Fibroblast of skin of right biceps (primary cell): ENCODE measurements at places on chromosomes 6 and 20.
A peak's percentile ranks its signal among the peaks of the same experiment; 100 is the strongest.

GRCh38 chr6:105014954-105015353 is 58.0 kb downstream of the LIN28B start:
- no peak for DNase-seq

GRCh38 chr6:25489399-25489798 is 162.6 kb upstream of the SCGN start:
- DNase-seq = no peak

DNA sequence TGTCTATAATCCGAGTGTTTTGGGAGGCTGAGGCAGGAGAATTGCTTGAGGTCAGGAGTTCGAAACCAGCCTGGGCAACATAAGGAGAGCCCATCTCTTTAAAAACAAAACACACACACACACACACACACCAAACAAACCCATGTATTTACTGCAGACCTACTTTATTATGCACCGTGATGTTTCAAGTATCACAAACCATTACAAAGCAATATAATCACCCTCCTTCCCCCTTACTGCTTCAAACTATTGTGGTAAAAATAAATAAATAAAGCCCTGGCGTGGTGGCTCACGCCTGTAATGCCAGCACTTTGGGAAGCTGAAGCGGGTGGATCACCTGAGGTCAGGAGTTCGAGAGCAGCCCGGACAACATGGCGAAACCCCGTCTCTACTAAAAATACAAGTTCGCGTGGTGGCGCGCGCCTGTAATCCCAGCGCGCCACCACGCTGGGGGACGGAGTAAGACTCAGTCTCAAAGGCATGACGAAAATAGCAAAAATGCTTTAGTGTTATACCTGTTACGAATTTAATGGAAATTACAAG is 1.5 kb downstream of the TBCC start:
- DNase-seq = no peak

- peak; percentile 53 for DNase-seq
Observed at GRCh38 chr6:47146431-47147174, 104.5 kb upstream of the ADGRF1 start.

- peak; percentile 10 for DNase-seq
Observed at GRCh38 chr20:60632391-60633262, 619.4 kb upstream of the CDH4 start.

GRCh38 chr6:31180500-31180899 is 10.0 kb upstream of the POU5F1 start:
- peak; percentile 81 for DNase-seq

DNA sequence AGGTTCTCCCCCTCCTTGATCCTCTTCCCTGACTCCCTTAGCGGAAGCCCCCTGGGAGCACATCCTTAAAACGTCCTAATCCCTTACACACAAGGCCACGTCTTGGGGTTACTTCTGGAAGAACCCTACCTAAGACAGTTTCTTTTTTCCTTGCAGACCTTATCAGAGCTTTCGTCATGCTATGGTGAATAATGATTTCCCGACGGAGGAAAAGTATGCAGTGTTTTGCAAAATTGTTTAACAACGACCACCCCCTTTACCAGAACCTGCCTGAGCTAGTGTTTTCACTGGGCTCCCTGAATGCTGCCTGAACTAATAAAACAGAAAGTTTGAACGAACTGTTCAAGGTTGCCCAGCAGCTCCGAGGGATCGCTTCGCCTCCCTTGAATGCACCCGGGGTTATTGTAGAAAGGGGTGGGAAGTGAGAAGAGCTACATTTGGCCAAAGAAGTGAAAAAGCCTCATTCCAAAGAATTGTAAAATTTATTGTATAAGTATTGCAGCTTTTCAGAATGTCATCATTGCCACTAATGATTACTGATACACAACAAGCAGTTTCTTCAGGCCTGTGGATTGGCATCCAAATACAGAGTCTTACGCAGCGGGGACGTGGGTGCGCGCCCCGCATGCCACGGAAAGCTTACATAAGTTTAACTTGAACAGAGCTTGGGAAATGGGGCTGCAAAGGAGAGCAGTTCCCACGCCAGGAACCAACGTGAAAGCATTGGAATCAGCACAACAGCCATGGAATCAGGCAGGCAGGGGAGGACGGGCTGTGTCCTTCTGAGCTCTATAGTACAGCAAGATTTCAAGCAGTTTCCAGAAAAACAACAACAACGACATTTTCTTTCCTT is 27.9 kb upstream of the ZBP1 start:
- DNase-seq = no peak

GRCh38 chr20:10481676-10482075 is 46.6 kb downstream of the SLX4IP start:
- no peak for DNase-seq

DNA sequence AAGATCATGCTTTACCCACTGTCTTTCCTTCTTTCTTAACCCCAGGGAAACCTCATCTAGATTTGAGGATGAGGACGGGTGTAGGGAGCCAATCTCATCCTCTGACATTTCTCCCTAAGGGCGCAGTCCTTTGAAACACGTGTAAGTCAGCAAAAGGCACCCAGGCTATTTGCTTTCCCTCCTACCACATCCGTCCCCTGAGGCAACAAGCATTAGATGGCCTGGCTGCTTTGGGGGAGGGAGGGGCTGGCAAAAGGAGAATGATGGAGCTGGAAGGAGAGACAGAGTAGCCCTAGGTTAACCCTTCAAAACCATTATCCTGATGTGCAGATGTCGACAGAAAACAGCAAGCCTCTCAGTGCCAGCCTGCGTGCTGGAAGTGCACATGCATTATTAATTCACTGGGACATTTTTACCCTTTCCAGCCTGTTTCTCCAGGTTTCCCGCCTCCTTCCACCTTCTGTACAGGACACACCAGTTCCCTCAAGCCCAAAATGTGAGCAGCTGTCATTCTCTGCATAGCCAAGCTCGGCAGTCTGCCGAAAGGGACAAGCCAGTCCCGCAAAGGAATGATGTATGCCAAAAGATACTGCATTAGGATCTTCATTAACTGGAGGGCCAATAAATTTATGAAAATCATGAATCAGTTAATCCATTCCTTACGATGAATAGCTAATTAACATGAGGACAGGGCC is 547.2 kb downstream of the CD83 start:
- peak; percentile 17 for DNase-seq

- DNase-seq = no peak
Observed at GRCh38 chr20:60529149-60529548, 570.9 kb downstream of the CDH26 start.

- peak; percentile 11 for DNase-seq
Observed at GRCh38 chr6:29792123-29793035, 35.2 kb upstream of the HLA-G start.

- DNase-seq = peak; percentile 20
Observed at GRCh38 chr20:46230801-46231282, 77.5 kb downstream of the CDH22 start.

GRCh38 chr6:67666177-67666964 is 968.7 kb upstream of the ADGRB3 start:
- peak; percentile 3 for DNase-seq

- no peak for DNase-seq
Observed at GRCh38 chr6:106800379-106800778, 171.0 kb downstream of the QRSL1 start.

DNA sequence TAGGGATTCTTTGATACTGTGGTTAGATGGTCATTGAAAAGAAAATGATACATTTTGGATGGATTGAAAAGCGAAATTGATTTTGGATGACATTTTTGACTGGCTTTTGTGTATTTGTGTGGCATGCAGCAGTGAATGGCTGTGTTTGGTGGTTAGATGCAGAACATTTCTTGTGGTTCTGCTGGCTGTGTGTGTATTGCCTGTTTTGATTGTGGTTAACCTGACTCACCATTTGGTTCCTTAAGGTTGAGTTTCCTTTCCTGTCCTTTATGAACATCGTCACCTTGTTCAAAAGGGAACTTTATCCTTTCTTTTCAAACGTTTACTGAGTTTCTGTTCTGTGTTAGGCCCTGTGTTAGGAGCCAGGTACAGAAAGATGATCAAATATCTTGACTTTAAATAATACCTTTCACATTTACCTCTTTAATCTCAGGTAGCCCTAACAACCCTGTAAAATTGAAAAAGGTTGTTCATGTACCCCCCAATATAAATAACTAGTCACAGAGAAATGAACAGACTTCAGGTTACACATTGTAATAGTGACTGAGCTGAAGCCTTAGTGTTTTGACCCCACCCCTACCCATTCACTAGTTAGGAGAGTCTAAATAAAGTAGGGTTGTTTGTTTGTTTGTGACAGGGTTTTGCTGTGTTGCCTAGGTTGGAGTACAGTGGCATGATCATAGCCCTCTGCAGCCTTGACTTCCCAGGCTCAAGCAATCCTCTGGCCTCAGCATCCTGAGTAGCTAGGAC is 23.8 kb downstream of the ANKS1A start:
- DNase-seq = peak; percentile 73

DNA sequence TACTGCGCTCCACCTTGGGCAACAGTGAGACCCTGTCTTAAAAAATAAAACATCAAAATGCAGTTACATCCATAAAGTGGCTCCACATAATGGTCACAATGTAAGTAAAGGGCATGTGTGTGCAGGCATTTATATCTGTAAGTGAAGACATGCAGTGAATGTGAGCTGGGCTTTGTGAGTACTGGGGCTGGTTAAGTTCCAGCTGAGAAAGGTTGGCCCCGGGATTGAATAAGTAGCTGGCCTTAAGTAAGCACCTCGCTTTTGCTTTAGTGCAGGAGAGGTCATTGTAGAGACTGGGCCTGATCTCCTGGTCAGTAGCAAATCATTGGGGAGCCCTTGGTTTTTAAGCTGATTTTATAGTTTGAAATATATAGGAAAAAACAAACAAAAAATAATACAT is 8.0 kb downstream of the QKI start:
- no peak for DNase-seq

DNA sequence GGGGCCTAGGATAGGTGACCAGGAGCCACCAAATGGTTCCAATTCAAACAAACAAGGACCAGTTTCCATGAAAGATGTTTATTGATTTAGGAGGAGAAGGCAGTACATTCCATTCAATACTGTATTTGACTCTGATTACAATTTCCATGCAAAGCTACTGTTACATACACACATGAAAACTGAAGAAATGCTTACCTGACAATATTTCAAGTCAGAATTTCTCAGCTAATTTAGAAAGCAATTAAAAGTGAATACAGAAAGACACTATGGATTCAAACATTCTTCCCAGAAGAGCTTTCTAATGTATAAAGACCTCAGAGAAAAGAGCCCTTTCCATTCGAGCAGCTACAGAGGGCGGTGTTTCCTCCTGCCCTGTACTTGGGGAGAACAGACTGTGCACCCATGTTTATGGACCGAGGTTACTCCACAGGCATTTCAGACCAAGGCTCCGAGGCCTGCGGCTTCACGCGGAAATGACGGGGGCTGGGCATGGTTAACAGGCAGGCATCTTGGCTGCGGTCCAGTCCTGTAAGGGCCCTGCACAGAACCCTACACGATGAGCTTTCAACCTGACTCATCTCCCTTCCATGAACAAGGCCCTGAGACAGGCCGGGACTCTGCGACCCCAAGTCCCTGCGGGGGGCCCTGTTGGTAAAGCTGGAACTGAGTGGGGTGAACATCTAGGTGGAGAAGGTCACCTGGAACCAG is 25.7 kb upstream of the TCFL5 start:
- DNase-seq = peak; percentile 94
